ENCODE measurements at places on chromosomes 12 and 14.

DNA sequence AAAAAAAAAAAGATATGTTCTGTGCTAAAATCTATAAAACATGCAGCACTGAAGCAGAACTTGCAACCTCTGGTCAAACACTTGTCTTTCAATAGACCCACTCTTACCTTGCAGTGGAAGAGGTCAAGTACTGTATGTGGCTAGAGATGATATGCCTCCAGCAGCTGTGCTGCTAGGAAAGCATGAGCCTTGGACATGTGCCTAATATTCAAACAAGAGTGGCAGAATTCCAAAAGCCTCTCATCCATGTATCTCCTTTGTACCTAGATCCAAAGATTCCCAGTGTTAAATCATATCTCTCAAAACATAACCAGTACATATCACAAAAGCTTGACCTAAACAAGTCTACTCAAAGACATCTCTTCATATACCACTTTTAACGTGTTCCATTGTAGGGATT, 105.0 kb upstream of the CPNE8 start:
- no peak for DNase-seq

- no peak for DNase-seq
Observed at GRCh38 chr14:97912217-97912616, 1115.0 kb downstream of the VRK1 start.

- no peak for DNase-seq
Observed at GRCh38 chr12:47249719-47250357, 170.1 kb upstream of the AMIGO2 start.

GRCh38 chr12:123801573-123802178, 39.6 kb downstream of the DNAH10 start:
- no peak for DNase-seq

- no peak for DNase-seq
Observed at GRCh38 chr12:121489874-121490273, 90.0 kb downstream of the RNF34 start.

GRCh38 chr14:53599221-53599945, 357.2 kb downstream of the BMP4 start:
- DNase-seq, result no peak

- no peak for DNase-seq
Observed at GRCh38 chr12:24048446-24048845, 99.0 kb upstream of the SOX5 start.

- no peak for DNase-seq
Observed at GRCh38 chr12:5487076-5487475, 55.2 kb downstream of the NTF3 start.

DNA sequence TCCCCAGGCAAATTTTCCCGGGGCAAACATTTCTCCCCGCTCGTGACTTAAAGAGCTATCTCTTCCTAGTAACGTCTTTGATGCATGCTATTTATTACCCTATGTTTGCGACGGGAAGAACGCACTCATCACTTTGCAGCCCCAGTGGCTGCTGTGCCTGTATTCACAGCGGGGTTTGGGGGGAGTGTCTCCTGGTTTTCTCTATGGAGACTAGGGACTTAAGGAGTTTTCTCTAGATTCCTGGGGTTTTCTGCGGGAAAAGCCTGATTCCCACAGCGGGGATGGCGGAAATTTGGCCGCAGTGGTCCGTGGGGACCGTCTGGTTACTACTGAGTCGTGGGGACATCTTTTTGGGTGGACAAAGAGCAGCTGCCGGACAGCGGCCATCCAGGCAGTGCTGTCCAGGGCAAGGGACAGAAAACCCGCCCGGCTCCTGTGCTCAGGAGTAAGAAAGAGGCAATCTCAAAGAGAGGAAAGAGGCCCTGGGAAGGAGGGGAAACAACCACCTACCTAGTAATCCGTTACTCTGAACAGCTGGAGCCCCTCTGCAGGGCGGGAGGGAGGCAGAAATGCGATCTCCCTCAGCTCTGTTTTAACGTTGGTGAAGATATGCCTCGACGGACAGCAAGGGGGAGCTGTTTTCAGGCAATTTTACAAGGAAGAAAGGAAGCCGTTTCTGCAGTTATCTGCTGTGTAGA, 771 bp upstream of the AVPR1A start:
- DNase-seq, result no peak

DNA sequence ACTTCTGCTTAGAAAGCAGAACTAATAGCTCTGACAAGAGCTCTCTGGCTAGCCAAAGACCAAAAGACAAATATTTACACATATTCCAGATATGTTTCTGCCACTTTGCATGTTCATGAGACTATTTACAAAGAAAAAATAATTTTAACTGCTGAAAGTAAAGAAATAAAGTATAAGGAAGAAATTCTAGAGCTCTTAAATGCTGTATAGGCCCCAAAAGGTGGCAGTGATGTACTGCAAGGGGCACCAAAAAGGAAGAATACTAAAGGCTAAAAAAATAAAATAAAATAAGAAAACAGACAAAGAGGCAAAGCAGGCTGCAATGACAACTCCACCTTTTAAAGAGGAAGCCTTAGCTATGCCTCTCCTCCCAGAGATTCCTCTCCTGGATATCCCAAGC, 23.0 kb downstream of the KLRK1 start:
- DNase-seq, result no peak

GRCh38 chr12:86826051-86826450, 569.9 kb upstream of the MGAT4C start:
- no peak for DNase-seq

- no peak for DNase-seq
Observed at GRCh38 chr12:12538535-12538934, 24.1 kb downstream of the DUSP16 start.

- peak; percentile 0 for DNase-seq
Observed at GRCh38 chr14:48665077-48665784, 920.9 kb downstream of the RPS29 start.

DNA sequence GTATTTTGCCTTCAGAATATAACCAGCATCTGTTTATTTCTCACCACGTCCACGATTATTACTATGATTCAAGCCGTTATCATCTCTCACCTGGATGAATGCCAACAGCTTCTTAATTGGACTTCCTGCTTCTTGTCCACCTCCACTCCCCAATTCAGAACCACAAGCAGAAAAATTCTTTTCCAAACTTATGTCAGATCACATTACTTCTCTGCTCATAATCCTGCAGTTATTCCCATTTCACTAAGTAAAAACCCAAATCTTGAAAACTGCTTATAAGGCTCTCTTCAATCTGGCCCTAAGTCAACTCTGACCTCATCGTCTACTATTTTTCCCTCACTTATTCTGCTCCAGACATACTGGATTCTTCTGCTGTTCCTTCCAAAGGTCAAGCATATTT, 2.0 kb downstream of the CRY1 start:
- peak; percentile 60 for DNase-seq

DNA sequence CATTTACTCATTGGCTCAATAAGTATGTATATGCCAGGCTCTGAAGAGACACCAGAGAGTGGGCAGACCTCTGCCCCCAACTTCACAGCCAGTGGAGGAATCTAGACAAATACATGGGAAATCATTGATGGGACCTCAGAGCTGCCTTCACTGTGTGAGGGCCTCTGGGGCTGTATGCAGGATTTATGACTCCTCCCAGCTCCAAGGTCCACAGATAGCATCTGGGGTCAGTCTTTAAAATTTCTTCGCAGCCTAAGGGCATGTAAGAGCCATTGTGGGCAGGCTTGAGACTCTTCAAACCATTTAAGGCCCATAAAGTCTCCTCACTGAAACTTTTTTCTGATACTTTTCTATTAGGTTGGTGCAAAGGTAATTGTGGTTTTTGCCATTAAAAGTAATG, 125.5 kb downstream of the SPTSSA start:
- DNase-seq, result no peak

DNA sequence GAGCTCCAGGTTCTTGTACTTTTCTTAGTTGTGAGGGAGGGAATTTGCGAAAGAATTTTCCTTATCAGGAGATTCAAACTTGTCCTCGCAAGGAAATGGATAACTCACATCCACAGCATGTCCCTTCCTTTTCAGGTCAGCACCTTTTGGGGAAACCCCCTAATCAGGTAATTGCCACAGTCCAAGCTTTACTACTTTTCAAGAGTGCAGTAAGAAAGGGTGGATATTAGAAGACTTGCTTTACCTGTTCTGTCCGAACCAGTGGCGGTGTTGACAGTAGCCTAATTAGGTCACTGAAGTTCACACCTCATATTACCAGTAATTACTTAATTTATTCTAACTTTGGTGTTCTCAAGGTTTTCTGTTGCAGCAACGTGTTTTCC, 6.7 kb upstream of the C12orf50 start:
- DNase-seq, result no peak

- DNase-seq, result no peak
Observed at GRCh38 chr14:98928418-98928817, 343.6 kb downstream of the BCL11B start.

- no peak for DNase-seq
Observed at GRCh38 chr14:65774041-65774440, 361.5 kb downstream of the FUT8 start.
